Natural killer cell (primary cell): ENCODE measurements at places on chromosomes 16 and 17. TPM values are rescaled to one million over a fixed set of nuclear protein-coding genes. Genes with fewer than 3 reads are reported as not detected.

- DNase-seq = no peak
- H3K27me3 ChIP-seq = no peaks in the 10 kb centered on the region
- H3K27ac ChIP-seq = no peak overlapping the region
- no peaks in the 10 kb centered on the region for H3K36me3 ChIP-seq
These were observed 24.2 kb upstream of the ABCA9 start for GRCh38 chr17:69084911-69085310.

- H3K36me3 ChIP-seq = no peaks in the 10 kb centered on the region
- no peaks in the 10 kb centered on the region for H3K27me3 ChIP-seq
- peaks cover 12% of the 10 kb centered on the region for H3K4me1 ChIP-seq
- no peak overlapping the region for H3K27ac ChIP-seq
- no peak for DNase-seq
These were observed 78.0 kb upstream of the AMZ2 start for GRCh38 chr17:68169840-68170239.

DNA sequence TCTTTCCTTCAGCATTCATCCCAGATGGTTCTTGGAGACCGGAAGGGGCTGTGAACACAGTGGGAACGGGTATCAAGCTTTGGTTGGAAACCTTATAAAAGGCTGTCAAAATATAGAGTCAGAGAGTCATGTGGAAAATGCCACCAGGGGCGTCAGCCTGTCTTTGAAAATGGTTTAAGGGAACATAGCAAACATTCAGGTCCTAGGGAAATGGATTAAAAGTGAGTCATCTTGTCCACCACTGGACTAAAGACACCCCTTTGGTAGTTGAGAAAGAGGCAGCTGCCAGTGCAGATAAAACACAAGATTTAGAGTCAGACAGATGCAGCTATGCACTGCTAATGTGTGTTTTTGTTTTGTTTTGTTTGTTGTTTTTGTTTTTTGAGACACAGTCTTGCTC, 47.8 kb upstream of the BCO1 start:
- no peaks in the 10 kb centered on the region for H3K4me1 ChIP-seq
- H3K27me3 ChIP-seq = no peaks in the 10 kb centered on the region
- DNase-seq = no peak
- no peak overlapping the region for H3K27ac ChIP-seq
- no peak overlapping the region for H3K4me3 ChIP-seq

DNA sequence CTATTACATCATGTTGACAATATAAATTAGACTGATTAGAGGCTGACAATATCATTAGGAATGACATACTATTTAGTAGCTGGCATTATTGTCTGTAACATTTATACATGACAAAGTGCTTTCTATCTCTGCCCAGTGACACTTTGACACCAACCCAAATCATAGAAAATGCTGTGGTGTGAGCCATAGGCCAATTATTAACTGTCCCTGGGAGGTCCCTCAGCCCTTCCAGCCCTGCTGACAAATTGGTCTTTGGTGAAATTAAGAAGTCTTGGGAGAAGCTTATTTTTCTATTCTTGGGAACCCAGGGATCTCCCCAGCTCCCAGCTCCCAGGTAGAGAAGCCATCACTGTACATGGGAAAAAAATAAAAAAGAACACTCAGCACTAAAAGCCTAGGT, 179.6 kb downstream of the AIPL1 start:
- H3K36me3 ChIP-seq = no peaks in the 10 kb centered on the region
- H3K27me3 ChIP-seq = no peaks in the 10 kb centered on the region
- DNase-seq = no peak
- no peak overlapping the region for H3K27ac ChIP-seq
- H3K4me3 ChIP-seq = no peak overlapping the region

DNA sequence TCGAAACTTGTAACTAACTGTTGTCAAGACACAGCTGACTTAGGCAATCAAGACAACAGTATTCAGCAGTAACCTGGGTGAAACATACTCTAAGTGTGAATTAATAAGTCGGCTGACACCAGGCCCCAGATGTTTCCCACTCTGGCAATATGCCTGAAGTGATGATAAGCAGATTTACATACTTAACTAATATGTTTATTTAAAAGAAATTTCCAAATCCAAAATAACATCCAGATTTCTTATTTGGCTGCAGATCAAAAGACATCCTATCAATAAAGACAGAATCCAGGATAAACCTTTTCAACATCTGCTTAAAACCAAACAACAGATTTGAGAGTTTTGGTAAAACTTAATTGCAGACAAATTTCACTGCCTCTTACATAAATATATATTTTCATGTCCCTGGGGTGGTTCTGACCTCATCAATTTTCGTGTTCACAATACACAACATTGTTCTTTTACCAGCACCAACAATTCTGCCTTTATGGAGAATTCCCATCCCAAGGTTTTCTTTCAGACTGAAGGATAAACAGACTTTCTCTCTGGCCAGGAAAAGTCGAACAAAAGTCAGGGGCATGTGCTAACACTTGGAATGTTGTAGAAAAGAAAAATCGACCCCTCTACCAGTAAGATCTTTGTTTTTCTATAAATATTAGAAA, 45.1 kb upstream of the TOX3 start:
- H3K36me3 ChIP-seq = no peaks in the 10 kb centered on the region
- H3K4me3 ChIP-seq = no peak overlapping the region
- no peak for DNase-seq
- H3K27me3 ChIP-seq = no peaks in the 10 kb centered on the region
- no peak overlapping the region for H3K27ac ChIP-seq
- no peaks in the 10 kb centered on the region for H3K4me1 ChIP-seq

Gene PYDC1
- total RNA-seq = not detected

Gene EVPLL
- total RNA-seq = 0.28 TPM
